ENCODE measurements at places on chromosomes 7 and 10.

DNA sequence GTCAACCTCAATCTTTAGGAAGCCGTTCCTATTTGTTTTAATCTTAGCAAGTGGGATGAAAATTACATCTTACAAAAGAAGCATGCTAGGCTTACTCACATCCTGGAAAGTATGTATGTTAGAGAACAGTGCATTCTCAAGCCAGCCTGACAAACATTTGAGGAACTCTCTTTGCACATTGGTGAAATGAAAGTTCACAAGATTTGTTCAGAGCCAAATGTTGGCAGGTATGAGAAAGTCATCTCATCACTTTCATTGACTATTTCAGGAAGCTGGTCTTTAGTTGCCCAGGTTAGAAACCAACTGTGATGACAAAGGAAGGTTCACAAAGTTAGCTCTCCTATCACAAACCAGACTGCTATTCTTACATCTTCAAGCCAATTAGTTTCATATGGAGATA, 57.1 kb downstream of the ABCB1 start:
- DNase-seq: no peak

- DNase-seq: no peak
Observed at GRCh38 chr10:79078367-79079053, 9.7 kb downstream of the ZMIZ1 start.

GRCh38 chr7:41956705-41957104, 253.8 kb upstream of the INHBA start:
- no peak for DNase-seq

GRCh38 chr10:13969118-13969791, 361.5 kb downstream of the FRMD4A start:
- DNase-seq: no peak

GRCh38 chr10:110409926-110410325, 87.8 kb upstream of the DUSP5 start:
- DNase-seq: no peak

DNA sequence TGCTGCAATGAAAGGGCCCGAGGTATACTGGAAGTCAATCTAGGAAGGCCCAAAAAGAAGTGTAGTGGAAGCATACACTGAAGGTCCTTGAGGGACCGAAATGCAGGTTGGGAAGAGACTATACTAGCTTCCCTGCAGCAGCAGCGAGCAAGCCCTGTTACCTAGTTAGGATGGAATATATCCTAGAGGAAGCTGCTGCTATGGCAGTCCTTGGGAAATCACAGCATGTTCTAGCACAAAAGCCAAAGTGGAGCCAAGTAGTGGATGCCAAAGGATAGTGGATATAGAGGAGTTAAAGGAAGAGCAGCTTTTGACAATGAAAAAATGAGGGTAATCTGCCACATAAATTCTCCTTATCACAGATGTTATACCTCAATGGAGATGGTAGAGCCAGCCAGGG, 123.8 kb upstream of the STARD3NL start:
- DNase-seq: no peak

GRCh38 chr10:34262985-34263384, 552.1 kb downstream of the PARD3 start:
- DNase-seq: no peak

DNA sequence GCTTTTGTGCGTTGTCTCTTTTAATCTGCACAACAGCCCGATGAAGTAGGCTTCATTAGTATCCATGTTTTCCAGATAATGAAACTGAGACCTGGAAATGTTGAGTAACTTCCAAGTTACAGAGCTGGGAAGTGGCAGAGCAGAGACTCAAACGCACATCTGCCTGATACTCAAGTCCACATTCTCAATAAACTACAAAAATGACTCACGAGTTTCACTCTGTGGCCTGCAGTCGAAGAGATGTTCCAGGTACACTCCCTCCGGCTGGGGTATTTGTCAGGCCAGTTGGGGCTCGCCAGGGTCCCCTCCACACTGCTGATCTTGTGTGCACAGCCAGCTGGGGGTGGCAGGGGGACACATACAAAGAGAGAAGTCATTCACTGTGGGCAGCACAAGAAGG, 17.7 kb upstream of the OPALIN start:
- DNase-seq: no peak

GRCh38 chr10:70838270-70838805, 22.6 kb downstream of the SGPL1 start:
- DNase-seq: no peak

GRCh38 chr7:153193144-153193595, 433.6 kb downstream of the ACTR3B start:
- no peak for DNase-seq
